ENCODE measurements at places on chromosomes 6 and 20. TPM values are rescaled to one million over a fixed set of nuclear protein-coding genes. Genes with fewer than 3 reads are reported as not detected.

The RAB23 gene
- 3.6 TPM for total RNA-seq

The MYH7B gene
- total RNA-seq: 0.04 TPM

The LHFPL5 gene
- not detected for total RNA-seq

The CDH4 gene
- 0.49 TPM for total RNA-seq

The EDN3 gene
- total RNA-seq: not detected

The OR2J3 gene
- not detected for total RNA-seq

The TSBP1 gene
- 0.08 TPM for total RNA-seq

The PPP1R11 gene
- 36.8 TPM for total RNA-seq

The RHAG gene
- total RNA-seq: not detected

The MUCL3 gene
- total RNA-seq: not detected

The ZNF343 gene
- total RNA-seq: 13.9 TPM
